ENCODE measurements at places on chromosomes 5 and 9.

DNA sequence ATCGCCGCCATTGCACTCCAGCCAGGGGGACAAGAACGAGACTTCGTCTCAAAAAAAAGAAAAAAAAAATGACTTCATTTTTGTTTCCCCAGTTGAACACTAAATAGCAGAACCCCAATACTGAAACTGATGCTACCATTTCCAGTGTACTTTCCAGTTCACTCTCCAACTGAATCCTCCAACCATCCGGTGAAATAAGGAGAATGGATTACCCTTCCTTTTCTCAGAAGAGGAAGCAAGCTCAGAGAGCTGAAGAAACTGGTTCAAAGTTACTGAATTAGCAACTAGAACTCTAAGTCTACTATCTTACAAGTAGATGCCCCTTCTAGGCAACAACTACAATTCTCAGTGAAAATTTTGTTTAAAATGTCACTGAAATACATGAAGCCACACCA lies 3.9 kb downstream of the FAM13B start:
- DNase-seq: no peak

- DNase-seq: no peak
These were observed 115.2 kb downstream of the GNAQ start for GRCh38 chr9:77916410-77916819.

- DNase-seq: no peak
These were observed 16.7 kb downstream of the GDA start for GRCh38 chr9:72165821-72166547.

DNA sequence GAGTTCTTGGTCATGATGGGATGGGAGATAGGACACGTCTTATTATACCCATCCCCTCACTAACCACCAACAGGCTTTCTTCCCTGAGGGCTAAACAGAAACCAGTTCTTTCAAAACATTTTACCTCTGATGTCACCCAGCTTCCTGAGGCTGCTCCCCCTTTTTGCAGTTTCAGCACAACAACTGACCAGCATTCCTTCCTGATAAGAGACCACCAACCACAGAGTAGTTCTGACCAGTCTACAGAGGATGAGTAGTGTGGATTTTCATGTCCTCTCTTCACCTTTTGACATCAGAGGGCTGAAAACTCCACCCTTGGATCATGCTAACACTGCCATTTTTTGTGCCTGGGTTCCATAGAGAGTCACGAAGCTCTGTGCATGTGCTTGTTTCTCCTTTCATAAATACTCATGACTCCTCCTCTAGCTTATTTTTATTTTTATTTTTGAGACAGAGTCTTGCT lies 82.6 kb downstream of the OSTF1 start:
- DNase-seq: no peak

DNA sequence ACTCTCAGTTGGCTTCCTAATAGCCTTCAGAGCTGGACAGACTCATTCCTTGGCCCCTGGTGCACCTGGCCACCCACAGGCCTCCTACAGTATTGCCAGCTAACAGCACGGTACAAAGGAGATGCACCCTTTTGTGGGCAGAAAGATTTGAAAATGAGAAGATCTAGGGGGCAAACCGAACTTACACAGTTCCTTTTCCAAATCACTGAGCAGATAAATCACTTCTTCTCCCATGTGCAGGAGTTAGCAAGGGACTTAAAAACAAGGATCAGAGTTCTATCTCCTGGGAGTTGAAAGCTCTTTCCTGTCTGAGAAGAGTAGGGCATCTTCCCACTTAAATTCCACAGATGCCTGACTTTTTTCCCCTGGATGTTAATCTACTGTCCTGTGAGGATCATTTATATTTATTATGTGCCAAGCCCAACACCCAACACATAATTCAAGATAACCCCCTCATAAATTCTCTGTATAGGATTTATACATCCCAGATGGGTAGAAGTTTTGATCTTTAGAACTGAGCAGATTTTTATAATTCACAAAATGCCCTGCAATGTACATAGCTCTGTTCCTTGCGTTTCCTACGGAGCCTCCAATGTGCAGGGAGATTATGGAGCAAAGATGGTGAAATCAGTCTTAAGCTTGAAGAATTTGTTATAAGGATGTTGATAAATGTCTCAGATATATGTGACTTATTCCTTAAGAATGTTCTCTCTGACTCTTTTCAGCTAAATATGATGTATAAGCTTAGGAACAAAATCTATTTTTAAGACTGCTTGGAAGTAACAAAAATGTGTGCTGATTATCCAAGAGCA lies 207.2 kb upstream of the DAPK1 start:
- DNase-seq: no peak

DNA sequence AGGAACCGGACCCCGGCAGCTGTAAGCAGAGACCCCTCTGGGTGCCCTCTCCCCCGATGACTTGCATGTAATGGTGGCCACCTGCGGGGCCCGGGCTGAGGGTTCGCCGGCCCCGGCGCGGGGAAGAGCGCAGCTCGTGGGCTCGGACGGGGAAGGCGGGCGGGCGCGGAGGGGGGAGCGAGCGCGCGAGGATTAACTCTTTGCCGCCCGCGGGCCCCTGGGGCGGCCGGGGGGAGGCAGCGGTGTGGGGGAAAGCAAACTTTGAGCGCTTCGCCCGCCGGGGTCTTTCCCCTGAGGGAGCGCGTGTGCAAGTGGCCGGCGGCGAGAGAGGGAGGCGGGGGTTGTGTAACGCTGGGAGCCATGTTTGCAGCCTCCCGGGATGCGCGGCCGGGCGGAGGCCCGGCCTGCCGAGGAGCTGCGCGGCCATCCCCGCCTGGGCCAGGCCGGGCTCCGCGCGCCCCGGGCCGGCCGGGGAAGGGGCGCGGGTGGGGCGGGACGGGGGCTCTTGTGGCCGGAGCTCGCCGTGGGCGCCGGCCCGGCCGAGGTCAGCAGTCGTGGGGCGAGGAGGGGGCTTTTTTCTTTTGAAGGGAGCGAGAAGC lies 547 bp downstream of the ANP32B start:
- DNase-seq: peak; percentile 57

- DNase-seq: peak; percentile 8
These were observed 2.8 kb downstream of the CAMK2A start for GRCh38 chr5:150286820-150287219.

- no peak for DNase-seq
These were observed 53.3 kb downstream of the RAPGEF6 start for GRCh38 chr5:131581702-131582101.

DNA sequence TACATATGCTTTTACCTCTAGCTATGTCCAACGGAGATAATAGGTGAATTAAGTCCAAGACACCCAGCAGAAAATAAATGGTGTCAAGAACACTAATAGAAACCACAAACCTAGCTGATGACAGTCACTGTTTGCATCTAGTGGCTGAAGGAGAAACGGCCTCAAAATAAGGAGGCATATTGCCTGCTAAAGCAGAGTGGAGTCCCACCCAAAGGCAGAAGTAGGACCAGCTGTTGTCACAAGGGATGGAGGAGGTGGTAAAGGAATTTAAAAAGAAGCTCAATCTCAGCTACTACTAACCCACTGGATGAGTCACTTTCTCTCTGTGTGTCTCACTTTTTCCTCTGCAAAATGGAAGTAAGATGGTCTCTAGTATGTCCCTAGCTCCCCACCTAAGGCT lies 224.3 kb downstream of the GRIA1 start:
- no peak for DNase-seq

GRCh38 chr5:95083606-95084005 lies 201.3 kb downstream of the MCTP1 start:
- DNase-seq: no peak

- DNase-seq: no peak
These were observed 48.7 kb downstream of the SLC36A1 start for GRCh38 chr5:151496041-151496484.

- no peak for DNase-seq
These were observed 325.4 kb downstream of the PIK3R1 start for GRCh38 chr5:68540798-68541590.

DNA sequence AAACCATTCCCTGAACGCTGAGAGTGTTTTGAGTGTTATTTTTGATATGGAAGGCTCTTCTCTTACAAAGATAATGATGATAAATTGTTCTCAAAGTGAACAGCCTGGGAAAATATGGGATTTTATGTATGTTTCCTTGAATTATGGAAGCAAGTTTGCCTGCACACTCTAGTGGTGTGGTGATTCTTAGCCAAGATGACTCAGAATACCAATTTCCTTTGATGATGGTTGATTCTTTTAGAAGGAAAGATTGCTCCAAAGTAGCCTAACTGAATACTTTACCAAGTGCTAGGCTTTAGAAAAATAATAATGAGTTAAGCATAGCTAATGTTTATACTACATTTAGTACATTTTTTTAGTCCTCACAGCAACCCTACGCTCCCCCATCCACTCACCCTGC lies 243.4 kb downstream of the EBF1 start:
- no peak for DNase-seq

- no peak for DNase-seq
These were observed 168.1 kb downstream of the PDE4D start for GRCh38 chr5:59725392-59725767.

DNA sequence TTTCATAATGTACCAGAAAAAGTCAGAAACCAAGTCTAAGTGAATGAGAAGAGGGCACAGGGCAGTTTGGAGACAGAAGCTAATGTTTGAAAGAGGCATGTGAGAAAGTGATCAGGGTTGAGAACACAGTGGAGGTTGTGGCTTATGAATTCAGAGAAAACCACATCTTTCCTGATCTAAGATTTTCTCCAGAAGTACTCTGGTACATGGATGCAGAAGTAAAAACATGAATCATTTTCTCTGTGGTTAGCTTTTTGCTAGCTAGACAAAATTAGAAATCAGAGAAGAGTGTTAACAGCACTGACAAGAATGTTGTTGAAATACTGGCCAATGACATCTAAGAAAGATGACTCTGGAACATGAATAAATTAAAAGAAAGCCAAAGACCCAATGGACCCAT lies 541.1 kb downstream of the DNAH5 start:
- no peak for DNase-seq

- DNase-seq: no peak
These were observed 96.1 kb upstream of the IER5L start for GRCh38 chr9:129273941-129274684.

DNA sequence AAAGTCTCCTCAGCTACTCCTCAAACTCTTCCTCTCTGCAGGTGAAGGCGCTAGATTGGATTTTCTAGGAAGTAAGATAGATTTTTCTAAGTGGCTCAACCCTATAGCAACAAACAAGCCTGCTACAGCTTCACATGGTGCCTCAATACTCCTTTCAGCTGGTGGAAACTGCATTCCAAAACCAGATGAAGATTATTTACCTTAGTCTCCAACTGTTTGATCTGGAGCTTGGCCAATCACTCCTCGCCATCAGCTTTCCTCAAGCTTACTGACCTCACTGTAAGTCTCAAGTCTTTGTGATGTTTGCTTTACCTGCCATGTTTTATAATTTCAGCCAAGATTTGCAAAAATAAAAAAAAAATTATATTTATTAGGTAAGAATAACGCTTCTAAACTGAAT lies 622.4 kb downstream of the CHSY3 start:
- DNase-seq: no peak

GRCh38 chr5:19959830-19960384 lies 28.1 kb downstream of the CDH18 start:
- DNase-seq: no peak

DNA sequence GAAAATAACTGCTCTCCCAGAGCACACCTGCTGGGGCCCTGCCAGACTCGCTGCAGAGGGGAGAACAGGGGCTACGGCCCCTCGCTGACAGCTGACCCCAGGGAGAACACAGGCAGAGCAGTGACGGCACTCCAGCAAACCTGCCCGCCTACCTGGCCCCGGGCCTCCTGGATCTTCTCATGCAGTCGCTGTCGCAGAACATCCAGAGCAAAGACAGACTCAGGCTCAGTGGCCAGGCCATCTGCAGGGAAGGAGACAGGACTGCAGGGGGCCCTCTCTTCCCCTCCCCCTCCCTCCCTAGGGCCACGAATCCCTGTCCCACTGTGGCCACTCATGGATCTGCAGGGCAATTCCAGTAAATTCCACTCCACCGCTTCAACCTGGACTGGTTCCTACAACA lies 2.4 kb downstream of the SURF6 start:
- DNase-seq: peak; percentile 6

DNA sequence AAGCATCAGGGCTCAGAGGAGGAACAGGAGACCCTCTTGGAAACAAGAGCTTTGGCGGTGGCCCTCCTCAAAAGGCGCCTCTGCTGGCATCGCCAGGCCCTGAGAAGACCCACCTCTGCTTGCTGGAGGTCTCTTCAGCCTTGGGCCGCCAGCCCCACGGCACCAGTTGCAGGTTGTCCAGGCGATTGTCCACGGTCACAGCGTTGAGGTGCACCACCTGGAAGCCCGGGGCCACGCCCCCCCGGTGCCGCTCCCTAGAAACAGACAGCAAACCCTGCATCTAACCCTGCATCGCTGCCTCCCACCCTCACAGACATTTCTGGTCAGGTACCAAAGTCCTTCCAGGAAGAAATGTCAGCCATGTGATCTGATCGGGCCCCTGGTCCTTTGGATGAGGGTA lies 3.5 kb downstream of the ZMYND19 start:
- no peak for DNase-seq

DNA sequence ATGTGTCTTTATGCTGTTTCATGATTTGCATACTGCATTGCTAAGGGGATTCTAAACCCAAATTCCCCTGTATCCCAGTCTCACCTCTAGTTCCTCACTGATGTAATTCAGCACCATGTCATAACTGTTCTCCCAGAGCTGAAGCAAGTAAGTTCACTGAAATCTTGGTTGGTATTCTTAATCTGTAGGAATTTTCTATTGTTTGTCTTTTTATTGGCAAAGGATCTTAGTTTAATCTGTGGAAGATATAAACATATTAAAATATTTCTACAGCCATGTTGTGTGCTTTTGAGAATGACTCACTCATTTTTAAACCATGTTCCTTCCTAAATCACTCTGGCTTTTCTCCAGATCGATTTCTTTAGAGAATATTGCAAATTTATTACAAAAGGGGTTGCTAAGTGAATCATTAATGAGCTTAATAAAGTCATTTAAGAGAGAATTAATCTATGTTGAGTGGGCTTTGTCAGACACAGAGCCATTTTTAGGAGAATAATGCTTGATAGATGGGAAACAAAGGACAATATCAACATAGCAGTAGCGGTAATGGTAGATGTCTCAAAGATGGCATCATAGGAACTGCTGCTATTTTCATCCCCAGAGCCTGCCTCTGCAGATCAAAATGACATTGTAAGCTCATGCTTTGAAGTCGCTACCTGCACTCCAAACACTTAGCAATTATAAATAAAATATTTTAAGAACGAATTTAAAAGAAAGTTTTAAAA lies 110.0 kb downstream of the ENC1 start:
- DNase-seq: no peak

- DNase-seq: peak; percentile 57
These were observed 41.9 kb upstream of the AGXT2 start for GRCh38 chr5:35089334-35090314.
